Stimulated activated CD4-positive, alpha-beta T cell treated with anti-CD3 and anti-CD28 coated beads, Interleukin-12 subunit alpha, Interleukin-12 subunit beta, amount 100 ng/mL, for 48 hours (primary cell): ENCODE measurements at places on chromosomes 13 and 19.

DNA sequence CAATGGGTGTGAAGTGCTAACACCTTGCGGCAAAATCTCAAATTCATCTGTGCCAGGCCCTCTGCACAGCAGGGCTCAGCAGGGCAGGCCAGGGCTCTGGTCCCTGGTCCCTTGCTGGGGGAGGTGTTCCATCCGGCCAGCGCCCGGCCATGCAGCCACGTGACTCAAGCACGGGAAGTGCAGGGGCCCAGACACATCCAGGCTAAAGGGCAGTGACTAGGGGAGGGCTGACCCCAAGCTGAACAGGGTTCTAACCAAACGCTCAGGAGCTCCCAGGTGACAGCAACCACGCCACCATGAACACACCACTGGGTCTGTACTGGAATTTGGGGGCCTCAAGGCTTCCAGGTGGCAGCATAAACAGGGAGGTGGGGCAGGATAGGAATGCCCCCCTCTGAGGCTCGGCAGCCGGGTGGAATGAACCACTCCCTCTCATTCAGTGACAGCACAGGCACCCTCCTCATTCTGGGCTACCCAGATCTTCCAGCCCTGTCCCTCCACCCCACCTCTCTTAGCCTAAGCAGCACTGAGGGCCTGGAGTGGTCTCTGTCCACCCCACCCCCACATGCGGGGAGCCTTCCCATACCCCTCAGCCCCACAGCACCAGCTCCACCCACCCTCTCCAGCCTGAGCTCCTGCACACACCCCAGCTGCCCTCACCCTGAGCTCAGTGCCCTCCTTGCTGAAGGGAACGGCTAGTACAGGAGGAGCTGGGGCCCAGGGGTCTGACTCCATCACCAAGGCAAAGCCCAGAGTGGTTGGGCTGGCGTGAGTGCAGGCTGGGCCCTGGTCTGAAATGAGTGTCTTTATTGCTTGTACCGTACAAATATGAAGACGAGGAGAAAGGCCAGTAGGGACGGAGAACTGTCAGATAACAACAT is 5.3 kb upstream of the CCNP start:
- no peak for DNase-seq

DNA sequence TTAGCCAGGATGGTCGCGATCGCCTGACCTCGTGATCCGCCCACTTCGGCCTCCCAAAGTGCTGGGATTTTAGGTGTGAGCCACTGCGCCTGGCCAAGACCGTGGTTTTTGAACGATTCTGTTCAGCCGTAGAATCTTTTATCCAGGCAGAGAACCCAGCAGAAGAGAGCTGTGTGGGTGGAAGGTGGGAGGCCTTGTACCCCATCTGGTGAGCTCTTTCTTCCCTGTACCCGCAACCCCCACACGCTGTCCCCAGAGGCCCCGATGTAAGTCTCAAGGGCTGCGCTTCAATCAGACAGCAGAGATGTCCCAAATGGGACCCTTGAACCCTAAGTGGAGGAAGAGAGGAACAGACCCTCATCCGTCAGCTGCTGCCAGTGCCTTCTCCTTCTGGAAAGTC is 3.7 kb downstream of the SLC25A23 start:
- DNase-seq: no peak

- no peak for DNase-seq
These were observed 1922.3 kb upstream of the PCDH20 start for GRCh38 chr13:63337921-63338320.

GRCh38 chr19:50486823-50487515 is 10.3 kb upstream of the GARIN5A start:
- peak; percentile 65 for DNase-seq

DNA sequence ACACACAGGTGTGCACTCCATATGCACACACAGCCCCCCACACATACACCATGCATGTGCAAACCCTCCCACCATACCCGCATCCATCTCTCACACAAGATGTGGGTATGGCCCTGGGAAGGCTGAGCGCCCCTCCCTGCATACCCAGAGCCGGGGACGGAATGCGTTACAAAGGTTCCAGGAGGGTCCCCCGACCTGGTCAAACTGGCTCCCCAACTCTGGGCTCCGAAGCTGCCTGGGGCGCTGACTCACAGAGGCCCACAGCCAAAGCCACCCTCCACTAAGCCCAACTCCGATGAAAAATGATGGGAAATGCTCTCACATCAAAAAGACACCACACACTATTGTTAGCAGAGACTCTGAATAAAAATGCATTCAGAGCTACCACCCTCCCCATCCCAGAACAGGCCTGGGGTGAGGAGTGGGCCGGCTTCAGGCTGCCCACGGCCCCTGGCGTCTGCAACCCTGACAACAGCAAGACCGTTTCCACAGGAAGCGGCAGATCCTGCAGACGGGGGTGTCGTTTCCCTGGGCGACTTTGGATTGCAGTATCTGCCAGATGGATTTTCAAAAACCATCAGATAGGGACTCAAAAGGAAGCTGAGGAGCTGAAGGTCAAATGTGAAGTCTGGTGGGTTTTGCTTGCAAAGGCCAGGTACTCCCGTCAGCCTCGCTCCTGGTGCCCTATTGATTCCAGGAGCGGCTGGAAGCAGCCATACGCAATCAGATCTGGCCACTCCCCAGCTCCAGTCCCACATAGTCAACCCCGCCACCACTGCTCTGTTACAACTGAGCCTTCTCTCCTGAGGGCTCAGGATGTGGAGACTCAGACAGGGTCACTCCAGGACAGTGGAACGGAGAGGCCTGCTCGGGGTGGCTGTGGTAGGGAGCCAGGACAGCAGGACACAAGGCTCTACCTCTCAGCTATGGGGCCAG is 14.3 kb downstream of the PEPD start:
- DNase-seq: no peak

- DNase-seq: no peak
These were observed 2662.4 kb upstream of the PCDH20 start for GRCh38 chr13:64078025-64078424.

- no peak for DNase-seq
These were observed 46.7 kb upstream of the MEDAG start for GRCh38 chr13:30859326-30859725.

DNA sequence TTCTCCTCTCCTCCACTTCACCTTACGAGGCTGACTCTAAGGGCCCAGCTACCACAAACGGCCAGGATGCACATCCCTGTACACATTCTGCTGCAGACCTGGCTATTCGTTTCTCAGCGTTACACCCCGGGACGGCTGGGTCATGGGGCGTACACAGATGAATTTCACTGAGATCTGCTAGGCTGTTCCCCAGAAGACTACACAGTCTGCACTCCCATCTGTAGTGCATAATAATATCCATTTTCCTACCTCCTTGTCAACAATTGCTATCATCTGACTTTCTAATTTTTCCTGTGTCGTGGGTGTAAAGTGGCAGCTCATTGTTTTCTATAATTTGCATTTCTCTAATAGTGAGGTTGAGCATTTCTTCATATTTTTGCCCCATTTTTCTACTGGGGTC is 85.7 kb downstream of the TM9SF2 start:
- DNase-seq: no peak

DNA sequence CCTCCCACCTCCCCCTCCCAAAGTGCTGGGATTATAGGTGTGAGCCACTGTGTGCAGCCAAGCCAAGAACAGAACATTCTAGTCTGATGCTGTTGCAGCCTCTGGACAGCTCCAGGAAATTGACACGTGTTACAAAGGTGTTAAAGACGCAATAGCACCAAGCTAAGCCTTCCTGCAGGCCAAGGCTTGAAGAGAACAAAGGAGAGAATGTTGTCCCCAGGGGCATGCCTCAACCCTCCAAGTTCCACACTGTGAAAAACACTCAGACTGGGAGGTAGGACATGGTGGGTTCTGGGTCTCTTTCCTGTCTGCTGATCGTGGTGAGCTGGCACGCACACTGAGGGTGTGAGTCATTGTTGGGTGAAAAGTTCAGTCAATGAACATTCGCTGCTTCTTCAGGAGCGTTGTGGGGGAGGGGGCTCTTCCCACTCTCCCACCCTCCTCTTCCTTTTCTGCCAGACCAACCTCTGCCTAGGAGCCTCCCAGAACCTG is 5.3 kb upstream of the PTPRS start:
- no peak for DNase-seq

GRCh38 chr13:102395939-102396338 is 5.9 kb downstream of the FGF14 start:
- no peak for DNase-seq

DNA sequence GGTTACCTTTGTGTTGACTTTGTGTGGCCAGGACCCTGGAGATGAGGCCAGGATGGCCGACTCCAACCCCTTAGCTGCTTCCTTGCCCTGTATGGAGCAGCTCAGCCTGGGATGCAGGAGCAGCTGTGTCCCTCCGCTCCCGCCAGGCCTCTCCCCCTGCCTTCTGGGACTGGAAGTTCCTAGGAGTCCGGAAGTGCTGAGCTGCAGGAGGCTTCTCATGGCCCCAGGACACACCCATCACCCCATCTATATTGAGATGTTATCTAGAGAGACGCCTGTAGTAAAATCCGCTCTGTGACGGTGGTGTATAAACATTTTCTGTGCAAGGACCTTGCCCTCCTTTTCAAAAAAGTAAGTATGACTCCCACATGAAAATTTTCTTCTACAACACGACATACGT is 27.0 kb downstream of the WTIP start:
- no peak for DNase-seq

GRCh38 chr13:41514853-41515395 is 57.6 kb downstream of the RGCC start:
- DNase-seq: no peak

DNA sequence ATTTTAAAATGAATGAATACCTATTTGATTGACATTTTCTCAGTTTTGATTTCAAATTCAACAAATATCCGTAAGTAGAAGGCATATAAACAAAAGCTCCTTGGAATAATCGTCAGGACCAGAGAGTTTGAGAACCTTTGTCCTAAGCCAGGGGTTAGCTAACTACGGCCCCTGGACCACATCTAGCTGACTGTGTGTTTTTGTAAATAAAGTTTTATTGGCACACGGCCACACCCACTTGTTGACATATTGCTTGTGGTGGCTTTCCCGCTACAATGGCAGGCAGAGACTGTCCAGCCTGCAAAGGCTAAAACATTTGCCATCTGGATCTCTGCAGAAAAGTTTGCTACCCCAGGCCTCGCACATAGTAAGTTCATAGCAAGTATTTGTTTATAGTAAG is 83.4 kb downstream of the GNG7 start:
- no peak for DNase-seq
